ENCODE measurements at places on chromosomes 11 and 22. TPM values are rescaled to one million over a fixed set of nuclear protein-coding genes. Genes with fewer than 3 reads are reported as not detected.

- peak; percentile 70 for DNase-seq
- H3K4me1 ChIP-seq, result peaks cover 35% of the 10 kb centered on the region
- peak overlapping the region; percentile 88 for H3K4me3 ChIP-seq
- H3K27ac ChIP-seq, result peak overlapping the region; percentile 83
Measured at GRCh38 chr11:64234647-64235379, 429 bp downstream of the VEGFB start.

DNA sequence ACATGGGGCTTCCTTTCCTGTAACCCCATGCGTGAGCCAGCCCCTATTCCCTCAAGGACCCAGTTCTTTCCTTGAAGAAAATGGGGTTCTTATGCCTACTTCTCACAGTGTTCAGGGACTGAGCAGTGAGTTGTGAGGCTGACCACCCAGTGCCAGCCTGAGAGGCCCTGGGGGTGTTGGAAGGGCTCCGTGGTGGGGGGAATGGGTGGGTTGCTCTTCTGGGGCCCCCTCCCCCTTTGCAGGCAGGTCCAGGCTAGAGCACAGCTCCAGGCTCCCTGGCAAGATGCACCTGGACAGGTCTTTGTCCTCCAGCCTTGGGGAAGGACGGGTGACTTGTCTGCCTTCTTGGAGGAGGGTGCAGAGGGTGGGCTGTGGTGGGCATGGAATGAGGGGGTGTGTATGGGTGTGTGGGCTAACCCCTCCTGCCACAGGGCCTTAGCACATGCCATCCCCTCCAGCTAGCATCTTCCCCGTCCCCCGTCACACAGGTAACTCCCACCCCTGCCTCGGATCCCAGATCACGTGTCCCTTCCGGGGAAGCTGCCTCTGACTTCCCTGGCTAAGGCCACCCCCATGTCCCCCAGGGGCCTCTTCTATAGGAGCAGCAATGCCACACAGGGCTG lies 64.6 kb downstream of the MYEOV start:
- no peak overlapping the region for H3K27ac ChIP-seq
- DNase-seq, result no peak
- peaks cover 2% of the 10 kb centered on the region for H3K36me3 ChIP-seq
- H3K27me3 ChIP-seq, result no peaks in the 10 kb centered on the region
- no peaks in the 10 kb centered on the region for H3K4me1 ChIP-seq
- no peak overlapping the region for H3K4me3 ChIP-seq

DNA sequence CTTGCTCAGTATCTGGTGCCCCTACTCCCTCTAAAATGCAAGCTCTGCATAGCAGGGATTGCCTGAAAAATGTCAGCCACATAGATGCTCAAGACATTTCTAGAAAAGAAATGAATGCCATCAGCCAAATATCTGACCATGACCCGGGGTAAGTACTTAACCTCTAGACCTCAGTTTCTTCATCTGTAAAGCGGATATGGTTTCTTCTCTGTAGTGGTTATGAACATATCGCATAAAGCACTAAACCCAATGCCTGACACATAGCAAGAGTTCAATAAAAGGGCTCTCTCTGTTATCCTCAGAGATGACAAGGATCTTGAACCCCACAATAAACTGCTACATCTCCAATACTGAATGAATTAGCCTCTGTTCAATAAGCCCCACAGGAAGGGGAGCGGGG lies 122.6 kb downstream of the ABTB2 start:
- peak; percentile 31 for DNase-seq
- H3K4me1 ChIP-seq, result peaks cover 75% of the 10 kb centered on the region
- H3K4me3 ChIP-seq, result peak overlapping the region; percentile 3
- H3K36me3 ChIP-seq, result no peaks in the 10 kb centered on the region

Gene CYTH4
- 33.2 TPM for total RNA-seq

Measured in activated CD8-positive, alpha-beta T cell treated with anti-CD3 and anti-CD28 coated beads for 36 hours (primary cell).